ENCODE measurements at places on chromosomes 7 and 10.

- DNase-seq = no peak
Observed at GRCh38 chr7:80832006-80832405, 86.8 kb downstream of the SEMA3C start.

DNA sequence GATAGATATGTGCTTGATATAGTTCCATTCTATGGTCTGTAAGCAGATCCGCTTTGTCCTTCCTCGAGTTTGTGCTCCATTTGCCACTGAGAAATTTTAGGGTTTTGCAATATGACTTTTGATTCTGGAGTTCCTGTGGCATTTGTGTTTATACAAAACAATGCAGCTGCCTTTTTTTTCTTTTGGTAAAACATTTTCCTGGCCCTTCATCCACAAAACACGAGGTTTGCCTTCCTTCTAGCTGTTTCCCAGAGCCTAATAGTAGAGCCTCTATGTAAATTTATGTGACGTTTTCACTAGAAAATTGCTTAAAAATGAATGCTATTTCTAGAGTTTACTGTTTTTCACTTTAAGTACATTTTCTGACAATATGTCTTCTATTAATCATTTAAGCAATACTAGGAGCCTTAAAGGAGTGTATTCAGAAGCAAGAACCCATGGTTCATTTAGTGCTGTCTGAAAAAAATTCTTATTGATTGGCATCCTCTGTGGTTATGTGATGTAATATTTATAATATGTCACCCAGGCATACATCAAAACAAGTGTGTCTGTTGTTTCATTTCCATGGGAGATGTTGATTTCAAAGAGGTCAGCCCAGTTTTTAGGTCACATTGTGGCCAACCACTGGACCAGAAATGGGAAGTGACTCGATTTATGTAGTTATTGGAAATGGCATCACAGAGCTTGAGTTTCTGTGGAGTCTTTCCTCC, 618.3 kb downstream of the LRMDA start:
- no peak for DNase-seq

DNA sequence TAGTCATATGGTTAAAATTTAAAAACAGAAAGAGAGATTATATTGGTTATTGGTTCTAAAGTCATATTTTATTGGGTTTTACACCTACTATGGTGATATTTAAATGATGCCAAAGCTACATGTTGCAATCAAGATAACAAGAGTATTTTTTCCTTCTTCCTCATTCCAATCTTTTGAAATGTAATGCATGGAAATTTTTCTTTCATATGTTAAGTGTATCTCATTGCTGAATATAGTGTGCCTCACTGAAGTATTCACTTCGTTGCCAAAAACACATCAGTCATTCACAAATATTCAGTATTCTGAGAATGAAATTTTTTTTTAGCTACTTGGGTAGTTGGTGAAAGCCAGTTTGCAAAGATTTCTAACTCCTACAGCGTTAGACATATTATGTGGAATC, 19.5 kb downstream of the HDAC9 start:
- DNase-seq = no peak

DNA sequence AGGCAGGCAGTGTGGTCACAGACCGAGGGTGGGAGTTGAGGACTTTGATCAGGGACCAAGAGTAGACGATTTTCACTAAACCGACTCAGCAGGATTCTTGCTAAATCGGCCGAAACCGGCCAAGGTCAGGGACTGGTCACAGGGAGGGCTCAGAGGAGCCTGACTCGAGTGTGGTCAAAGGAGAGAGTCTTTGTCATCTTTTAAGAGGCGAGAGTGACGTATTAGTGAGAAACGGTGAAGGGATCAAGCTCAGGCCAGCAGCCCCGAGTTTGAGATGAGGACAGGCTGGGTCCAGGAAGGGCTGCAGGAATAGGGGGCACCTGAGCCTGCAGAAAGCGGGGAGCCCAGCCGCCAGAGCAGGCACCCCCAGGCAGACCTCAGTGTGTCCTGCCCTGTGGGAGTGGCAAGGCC, 41.6 kb upstream of the FAM20C start:
- DNase-seq = no peak

GRCh38 chr10:78541481-78542140, 507.9 kb downstream of the RPS24 start:
- DNase-seq = no peak

GRCh38 chr7:139930286-139930965, 101.4 kb downstream of the TBXAS1 start:
- DNase-seq = no peak

DNA sequence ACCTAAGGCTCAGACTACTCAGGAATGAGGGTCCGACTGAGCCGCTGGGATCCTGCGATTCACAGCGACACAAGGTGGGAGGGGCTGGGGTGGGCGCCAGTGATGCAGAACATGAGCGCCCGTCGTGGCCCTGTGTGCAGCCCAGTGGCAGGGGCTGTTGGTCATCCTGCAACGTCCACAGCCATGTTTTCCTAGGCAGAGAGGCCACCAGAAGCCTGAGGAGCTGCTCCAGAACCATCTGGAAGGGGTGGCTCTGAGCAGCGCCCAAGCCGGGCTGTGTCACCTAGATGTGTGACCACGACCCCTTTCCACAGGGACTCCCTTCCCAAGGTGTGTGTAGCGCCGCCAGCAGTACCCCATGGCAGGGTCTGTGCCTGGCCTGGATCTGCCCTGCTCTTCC, 24.5 kb downstream of the DPYSL4 start:
- DNase-seq = no peak

GRCh38 chr10:126468876-126469643, 80.8 kb upstream of the ADAM12 start:
- DNase-seq = no peak

DNA sequence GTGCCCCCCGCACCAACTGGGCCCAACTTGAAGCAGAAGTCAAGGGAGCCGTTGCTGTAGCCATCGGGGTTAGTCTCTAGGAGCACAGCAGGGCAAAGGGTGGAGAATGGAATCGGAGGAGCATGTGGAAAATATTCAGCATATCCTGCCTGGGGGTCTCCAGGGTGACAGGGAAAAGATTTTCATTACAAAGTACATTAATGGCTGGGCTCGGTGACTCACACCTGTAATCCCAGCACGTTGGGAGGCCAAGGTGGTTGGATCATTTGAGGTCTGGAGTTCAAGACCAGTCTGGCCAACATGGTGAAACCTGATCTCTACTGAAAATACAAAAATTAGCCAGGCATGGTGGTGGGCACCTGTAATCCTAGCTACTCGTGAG, 53.8 kb upstream of the ABLIM1 start:
- no peak for DNase-seq

GRCh38 chr10:7389346-7389745, 21.5 kb downstream of the SFMBT2 start:
- no peak for DNase-seq

- DNase-seq = no peak
Observed at GRCh38 chr7:52540041-52540440, 495.4 kb upstream of the POM121L12 start.

- DNase-seq = no peak
Observed at GRCh38 chr10:76582531-76582930, 1055.1 kb downstream of the KCNMA1 start.

All from activated T-cell treated with anti-CD3 and anti-CD28 coated beads for 24 hours (primary cell).